ENCODE measurements at places on chromosomes 3 and 15. TPM values are rescaled to one million over a fixed set of nuclear protein-coding genes. Genes with fewer than 3 reads are reported as not detected.

The UROC1 gene
- not detected for total RNA-seq

The CLDN16 gene
- total RNA-seq: 0.46 TPM

The TRAT1 gene
- total RNA-seq: not detected

The CLRN1 gene
- total RNA-seq: not detected

The CPNE9 gene
- 12.7 TPM for total RNA-seq

The SNX1 gene
- 40.1 TPM for total RNA-seq

All from diencephalon (tissue), 1 donor.